ENCODE measurements at places on chromosomes 7 and 10. TPM values are rescaled to one million over a fixed set of nuclear protein-coding genes. Genes with fewer than 3 reads are reported as not detected.

The GPR37 gene
- not detected for total RNA-seq

The SYCE1 gene
- 0.47 TPM for total RNA-seq

The LRRC61 gene
- 3.7 TPM for total RNA-seq

DNA sequence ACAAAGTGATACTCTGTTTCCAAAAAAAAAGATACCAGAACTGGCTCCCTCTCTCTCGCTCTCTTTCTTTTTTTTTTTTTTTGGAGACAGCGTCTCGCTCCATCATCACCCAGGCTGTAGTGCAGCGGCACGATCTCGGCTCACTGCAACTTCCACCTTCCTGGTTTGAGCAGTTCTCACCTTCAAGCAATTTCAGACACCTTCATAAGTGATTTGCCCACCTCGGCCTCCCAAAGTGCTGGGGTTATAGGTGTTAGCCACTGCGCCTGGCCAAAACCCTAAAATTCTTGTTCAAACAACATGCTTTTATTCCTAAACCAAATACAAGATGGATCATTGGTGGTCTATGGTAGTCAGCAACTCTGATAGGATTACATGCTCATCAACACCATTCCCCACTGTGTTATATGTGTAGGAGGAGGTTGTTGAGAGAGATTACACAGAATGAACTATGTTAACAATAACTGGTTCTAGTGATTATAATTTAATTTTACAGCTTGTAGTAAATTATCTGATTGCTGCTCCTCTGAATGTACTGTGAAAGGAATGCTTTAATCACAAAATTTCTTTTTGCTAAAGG lies 15.5 kb downstream of the ACBD5 start:
- no peak for DNase-seq

DNA sequence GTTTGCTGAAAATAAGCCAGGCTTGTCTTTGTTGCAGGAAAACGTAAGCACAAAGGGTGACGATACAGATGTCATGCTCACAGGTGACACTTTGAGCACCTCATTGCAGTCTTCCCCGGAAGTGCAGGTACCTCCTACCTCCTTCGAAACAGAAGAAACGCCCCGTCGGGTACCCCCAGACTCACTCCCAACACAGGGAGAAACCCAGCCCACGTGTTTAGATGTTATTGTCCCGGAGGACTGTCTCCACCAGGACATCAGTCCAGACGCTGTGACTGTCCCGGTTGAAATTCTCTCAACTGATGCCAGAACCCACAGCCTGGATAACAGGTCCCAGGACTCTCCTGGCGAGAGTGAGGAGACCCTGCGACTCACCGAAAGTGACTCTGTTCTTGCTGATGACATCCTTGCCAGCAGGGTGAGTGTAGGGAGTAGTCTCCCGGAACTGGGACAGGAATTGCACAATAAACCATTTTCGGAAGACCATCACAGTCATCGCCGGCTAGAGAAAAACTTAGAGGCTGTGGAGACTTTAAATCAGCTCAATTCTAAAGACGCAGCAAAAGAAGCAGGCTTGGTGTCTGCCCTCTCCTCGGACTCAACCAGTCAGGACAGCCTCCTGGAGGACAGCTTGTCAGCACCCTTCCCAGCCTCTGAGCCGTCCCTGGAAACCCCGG lies 18.3 kb upstream of the BHLHA15 start:
- DNase-seq = no peak

The OPN1SW gene
- not detected for total RNA-seq

The CALML5 gene
- not detected for total RNA-seq

The ADGRA1 gene
- not detected for total RNA-seq

GRCh38 chr7:138727336-138728099 lies 26.4 kb upstream of the SVOPL start:
- no peak for DNase-seq

GRCh38 chr7:143451122-143451521 lies 7.9 kb downstream of the TAS2R60 start:
- no peak for DNase-seq

DNA sequence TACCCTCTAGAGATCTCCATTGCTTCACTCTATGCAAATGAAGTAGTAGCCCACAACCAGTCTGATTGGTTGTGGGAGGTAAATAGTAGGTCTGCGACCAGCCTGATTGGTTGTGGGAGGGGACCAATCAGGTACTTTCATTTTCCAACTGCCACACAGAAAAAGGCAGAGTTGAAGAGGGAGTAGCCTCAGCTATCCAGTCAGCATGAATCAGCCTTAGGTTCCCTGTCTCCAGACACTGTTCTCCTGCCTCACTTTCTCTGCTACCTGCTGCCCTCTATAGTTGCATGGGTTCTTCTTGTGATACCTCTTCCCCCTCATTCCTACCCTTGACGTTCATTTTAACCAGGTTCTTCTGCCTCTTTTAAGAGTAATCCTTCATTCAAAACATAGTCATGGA lies 114.5 kb upstream of the LYZL1 start:
- DNase-seq = no peak
